ENCODE measurements at places on chromosomes 2 and 18. TPM values are rescaled to one million over a fixed set of nuclear protein-coding genes. Genes with fewer than 3 reads are reported as not detected.

The LCT gene
- 0.05 TPM for total RNA-seq

The ST3GAL5 gene
- total RNA-seq: 39.1 TPM

The VWC2L gene
- total RNA-seq: not detected

The GAD1 gene
- total RNA-seq: 0.73 TPM

The NR4A2 gene
- total RNA-seq: 4.5 TPM

The ABCG8 gene
- total RNA-seq: not detected

The TUBA3E gene
- not detected for total RNA-seq

The SFTPB gene
- total RNA-seq: 0.22 TPM

The SNTG2 gene
- not detected for total RNA-seq

The EML6 gene
- total RNA-seq: 1.2 TPM

The MAP3K19 gene
- not detected for total RNA-seq

The MC5R gene
- total RNA-seq: not detected

The ZNF407 gene
- 2.6 TPM for total RNA-seq

The HK2 gene
- total RNA-seq: 1.1 TPM

The CREG2 gene
- total RNA-seq: 9.7 TPM

The LTBP1 gene
- 15.2 TPM for total RNA-seq

The OSBPL6 gene
- 6.5 TPM for total RNA-seq

The SLC8A1 gene
- total RNA-seq: 0.51 TPM

The TWIST2 gene
- total RNA-seq: 18.6 TPM

The DAPL1 gene
- not detected for total RNA-seq

The KCNJ3 gene
- not detected for total RNA-seq

The DUSP19 gene
- total RNA-seq: 0.57 TPM

The LONRF2 gene
- total RNA-seq: 3.0 TPM

The MTLN gene
- 131 TPM for total RNA-seq

The PLEKHB2 gene
- total RNA-seq: 71.2 TPM
